ENCODE measurements at places on chromosomes 5 and 9. TPM values are rescaled to one million over a fixed set of nuclear protein-coding genes. Genes with fewer than 3 reads are reported as not detected.

DNA sequence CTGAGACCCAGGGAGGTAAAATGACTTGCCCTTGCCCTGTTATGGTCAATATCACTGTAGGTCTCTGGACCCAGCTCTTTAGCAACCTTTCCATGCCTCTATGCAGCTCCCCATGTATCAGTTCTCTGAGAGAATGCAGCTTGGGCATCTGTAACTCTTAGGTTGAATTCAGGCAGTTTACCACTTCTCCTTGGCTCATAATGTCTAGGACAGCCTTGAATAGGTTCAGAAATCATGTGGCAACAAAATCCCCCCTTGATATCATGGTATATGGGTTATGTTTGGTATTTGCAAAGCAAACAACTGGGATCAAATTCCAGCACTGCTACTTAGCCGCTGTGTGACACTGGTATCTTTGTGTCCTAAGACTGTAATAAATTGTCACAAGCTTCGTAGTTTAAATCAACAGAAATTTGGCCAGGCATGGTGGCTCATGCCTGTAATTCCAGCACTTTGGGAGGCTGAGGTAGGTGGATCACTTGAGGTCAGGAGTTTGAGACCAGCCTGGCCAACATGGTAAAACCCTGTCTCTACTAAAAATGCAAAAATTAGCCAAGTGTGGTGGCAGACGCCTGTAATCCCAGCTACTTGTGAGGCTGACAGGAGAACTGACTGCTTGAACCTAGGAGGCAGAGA is 10.7 kb upstream of the SUB1 start:
- no peak overlapping the region for H3K4me3 ChIP-seq
- no peak overlapping the region for H3K27ac ChIP-seq
- no peaks in the 10 kb centered on the region for H3K27me3 ChIP-seq
- H3K4me1 ChIP-seq: no peaks in the 10 kb centered on the region

Gene STPG3
- not detected for polyA plus RNA-seq

GRCh38 chr5:168985454-168985853 is 315.5 kb downstream of the SLIT3 start:
- H3K4me3 ChIP-seq: no peak overlapping the region
- peaks cover 2% of the 10 kb centered on the region for H3K36me3 ChIP-seq
- H3K4me1 ChIP-seq: peaks cover 48% of the 10 kb centered on the region
- no peaks in the 10 kb centered on the region for H3K27me3 ChIP-seq
- no peak for DNase-seq
- no peak overlapping the region for H3K27ac ChIP-seq

Gene ANKRD18A
- 0.02 TPM for polyA plus RNA-seq

DNA sequence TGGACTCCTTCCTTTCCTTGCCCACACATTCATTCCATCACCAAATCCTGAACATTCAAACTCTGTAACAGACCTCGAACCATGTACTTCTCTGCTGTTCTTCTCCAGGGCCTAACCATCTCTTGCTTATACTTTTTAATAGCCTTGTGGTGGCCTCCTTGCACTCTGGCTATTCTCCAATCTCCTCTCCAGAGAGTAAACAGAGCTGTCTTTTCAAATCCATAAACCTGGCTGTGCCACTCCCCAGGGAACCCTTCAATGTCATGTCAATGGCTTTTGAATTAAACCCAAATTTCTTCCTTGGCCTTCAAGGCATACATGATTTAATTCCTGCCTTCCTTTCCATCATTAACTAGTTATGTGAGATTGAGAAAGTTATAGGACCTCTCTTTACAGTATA is 277.6 kb upstream of the EFNA5 start:
- H3K4me1 ChIP-seq: peaks cover 12% of the 10 kb centered on the region
- H3K4me3 ChIP-seq: no peak overlapping the region
- no peaks in the 10 kb centered on the region for H3K36me3 ChIP-seq
- H3K27me3 ChIP-seq: no peaks in the 10 kb centered on the region

DNA sequence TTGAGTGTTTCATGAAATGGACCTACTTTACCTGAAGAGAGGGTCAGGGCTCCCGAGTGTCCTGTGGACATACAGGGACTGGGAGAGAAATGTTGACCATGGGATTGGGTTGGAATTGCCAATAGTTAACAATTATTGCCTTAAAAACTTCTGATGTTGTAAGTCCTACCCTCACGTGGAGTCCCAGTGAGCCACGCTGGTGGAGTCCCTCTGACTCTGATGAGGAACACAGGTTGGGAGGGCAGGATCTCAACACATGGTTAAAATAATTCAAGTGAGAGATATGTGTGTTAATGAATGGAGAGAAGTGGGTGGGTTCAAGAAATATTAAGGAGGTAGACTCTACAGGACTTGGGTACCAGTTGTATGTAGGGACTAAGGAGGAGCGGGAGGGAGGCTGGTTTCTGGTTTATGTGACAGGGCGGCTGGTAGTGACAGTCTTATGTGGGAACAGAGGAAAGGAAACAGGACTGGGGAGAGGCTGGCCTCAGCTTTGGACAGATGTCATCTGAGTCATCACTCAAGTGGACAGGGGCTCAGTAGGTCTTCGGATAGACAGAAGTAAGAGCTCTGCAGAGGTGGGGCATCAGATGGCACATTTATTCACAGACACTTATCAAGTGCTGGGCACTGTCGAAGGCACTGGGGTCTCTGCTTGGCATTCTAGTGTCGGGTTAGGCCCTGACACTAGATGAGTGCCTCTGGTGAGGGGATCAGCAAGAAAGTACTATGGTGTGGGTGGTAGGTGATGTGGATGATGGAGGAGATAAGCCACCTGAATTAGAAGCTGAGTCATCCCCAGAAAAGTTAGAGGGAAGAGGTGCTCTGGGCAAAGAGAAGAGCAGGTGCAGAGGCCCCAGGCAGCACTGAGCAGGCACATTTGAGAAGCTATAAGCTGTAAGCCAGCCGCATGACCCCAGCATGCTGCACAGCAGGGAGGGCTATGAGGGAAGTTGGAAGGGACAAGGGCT is 27.2 kb downstream of the MAML1 start:
- peak; percentile 9 for DNase-seq
- H3K27ac ChIP-seq: no peak overlapping the region
- H3K36me3 ChIP-seq: no peaks in the 10 kb centered on the region
- H3K4me1 ChIP-seq: peaks cover 26% of the 10 kb centered on the region

DNA sequence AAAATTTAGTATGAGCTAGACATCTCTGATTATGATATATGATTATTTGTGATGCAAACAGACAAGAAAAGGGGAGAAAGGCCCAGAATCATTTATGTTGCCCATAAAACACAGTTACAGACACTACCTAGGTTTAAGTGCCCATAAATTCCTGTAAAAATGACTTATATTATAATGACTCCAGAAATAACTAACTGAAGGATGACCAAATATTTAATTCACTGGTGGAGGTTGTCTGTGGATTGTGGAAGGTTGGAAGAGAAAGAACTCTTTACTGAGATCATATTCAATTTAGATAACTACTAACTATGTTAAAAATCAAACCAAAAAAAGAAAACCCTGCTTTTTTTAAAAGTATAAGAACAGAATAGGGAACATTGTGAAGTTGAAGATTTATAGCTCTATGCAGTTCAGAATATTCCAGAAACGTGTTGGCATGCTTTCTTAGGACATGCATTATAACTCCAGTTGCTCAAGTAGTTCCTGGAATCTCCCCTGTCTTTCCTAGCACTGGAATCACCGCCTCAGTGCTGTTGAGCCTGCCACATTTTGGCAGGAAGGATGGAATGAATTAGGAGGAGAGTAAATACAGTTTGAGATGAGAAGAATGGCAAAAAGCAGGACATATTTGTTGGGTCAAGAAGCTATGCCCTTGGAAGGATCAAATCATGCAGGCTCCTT is 72.0 kb upstream of the PAPPA start:
- H3K27me3 ChIP-seq: no peaks in the 10 kb centered on the region
- H3K4me1 ChIP-seq: no peaks in the 10 kb centered on the region
- no peak for DNase-seq
- no peak overlapping the region for H3K4me3 ChIP-seq

Gene CDKN2B-AS1
- polyA plus RNA-seq: 0.25 TPM

DNA sequence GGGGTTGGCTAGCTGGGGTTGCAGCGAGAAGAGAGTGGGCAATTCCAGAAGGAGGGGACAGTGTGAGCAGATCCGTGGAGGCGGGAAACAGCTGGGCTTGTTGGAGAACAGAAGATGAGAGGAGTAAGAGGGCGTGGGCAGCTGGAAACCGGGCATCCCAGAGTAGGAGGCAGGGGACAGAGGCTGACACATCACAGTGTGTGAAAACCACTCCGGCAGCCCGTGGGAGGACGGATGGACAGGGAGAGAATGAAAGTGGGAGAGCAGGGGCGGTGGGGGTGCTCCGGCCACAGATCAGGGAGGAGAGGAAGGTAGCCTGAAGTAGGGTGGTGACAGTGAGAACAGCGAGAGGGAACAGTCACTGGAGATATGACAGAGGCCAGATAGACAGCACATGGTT is 8.3 kb upstream of the PSMB7 start:
- no peaks in the 10 kb centered on the region for H3K36me3 ChIP-seq
- no peak overlapping the region for H3K4me3 ChIP-seq
- DNase-seq: no peak
- H3K27ac ChIP-seq: no peak overlapping the region
- no peaks in the 10 kb centered on the region for H3K27me3 ChIP-seq

DNA sequence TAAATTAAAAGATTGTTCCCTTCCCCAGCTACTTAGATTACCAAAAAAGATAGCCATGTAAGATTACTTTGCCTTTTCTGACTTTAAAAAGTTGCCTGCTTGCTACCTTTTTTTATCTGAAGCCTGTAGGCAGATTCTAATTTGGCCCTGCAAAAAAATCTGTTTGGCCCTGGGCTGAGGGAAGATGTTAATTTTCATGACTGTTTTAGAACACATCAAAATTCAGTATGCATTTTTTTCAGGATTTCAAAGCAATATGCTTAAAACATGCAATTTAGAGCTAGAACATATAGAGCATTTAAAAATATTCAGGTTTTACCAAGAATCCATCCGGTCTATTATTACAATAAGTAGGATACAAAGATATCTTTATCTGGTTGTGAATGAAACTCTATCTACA is 563.6 kb downstream of the NR2F1-AS1 start:
- no peak overlapping the region for H3K4me3 ChIP-seq
- no peak overlapping the region for H3K27ac ChIP-seq
- H3K27me3 ChIP-seq: no peaks in the 10 kb centered on the region
- DNase-seq: no peak

- no peak overlapping the region for H3K4me3 ChIP-seq
- H3K27me3 ChIP-seq: no peaks in the 10 kb centered on the region
- no peak for DNase-seq
- no peak overlapping the region for H3K27ac ChIP-seq
- peaks cover 2% of the 10 kb centered on the region for H3K4me1 ChIP-seq
- no peaks in the 10 kb centered on the region for H3K36me3 ChIP-seq
Measured at GRCh38 chr5:72507907-72508238, 663 bp upstream of the ZNF366 start.

DNA sequence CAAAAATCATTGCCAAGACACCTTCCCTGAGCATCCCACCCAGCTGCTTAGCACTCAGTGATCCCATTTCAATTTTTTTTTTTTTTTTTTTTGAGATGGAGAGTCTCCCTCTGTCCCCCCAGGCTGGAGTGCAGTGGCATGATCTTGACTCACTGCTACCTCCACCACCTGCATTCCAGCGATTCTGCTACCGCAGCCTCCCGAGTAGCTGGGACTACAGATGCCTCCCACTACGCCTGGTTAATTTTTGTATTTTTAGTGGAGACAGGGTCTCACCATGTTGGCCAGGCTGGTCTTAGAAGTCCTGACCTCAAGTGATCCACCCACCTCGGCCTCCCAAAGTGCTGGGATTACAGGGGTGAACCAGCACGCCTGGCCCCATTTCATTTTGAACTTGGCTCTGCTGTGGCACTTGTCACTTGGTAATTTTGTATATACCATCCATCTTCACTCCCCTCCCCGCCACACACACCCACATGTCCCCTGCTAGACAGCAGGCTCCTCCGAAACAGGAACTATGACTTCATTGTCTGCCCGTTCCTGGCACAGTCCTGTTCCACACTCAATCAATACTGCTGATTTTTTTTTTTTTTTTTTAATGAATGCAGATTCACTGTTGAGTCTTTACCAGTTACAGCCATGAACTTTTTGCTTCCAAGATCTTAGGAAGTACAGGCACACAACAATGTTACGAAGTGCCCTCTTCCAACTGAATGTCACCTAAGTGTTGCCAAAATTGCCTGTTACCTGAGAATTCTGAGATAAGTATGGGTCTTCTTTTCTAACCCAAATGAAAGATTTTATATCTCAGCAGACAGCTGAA is 17.3 kb upstream of the ZBTB34 start:
- no peak for DNase-seq
- H3K36me3 ChIP-seq: no peaks in the 10 kb centered on the region
- H3K27me3 ChIP-seq: no peaks in the 10 kb centered on the region
- no peak overlapping the region for H3K4me3 ChIP-seq
- H3K27ac ChIP-seq: peak overlapping the region; percentile 65

Gene PCDHB15
- polyA plus RNA-seq: 0.99 TPM

Gene ANKRD20A1
- not detected for polyA plus RNA-seq

DNA sequence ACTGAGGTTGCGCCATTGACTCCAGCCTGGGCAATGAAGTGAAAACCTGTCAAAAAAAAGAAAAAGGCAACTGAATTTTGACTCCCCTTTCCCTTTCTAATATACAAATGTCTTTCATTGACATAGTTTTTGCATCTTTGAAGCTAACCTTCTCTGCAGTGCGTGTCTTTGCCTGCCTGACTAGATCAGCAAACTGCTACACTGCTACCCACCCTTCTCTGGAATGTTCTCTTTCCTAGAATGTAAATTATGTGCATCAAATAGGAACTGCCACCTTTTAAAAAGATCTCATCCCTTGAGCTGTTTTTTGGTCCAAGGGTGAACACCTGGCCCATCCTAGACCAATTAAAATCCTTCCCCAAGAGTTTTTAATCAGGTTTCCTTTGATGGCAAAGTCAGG is 127.6 kb downstream of the SLC28A3 start:
- no peak overlapping the region for H3K27ac ChIP-seq
- no peaks in the 10 kb centered on the region for H3K27me3 ChIP-seq
- H3K4me1 ChIP-seq: no peaks in the 10 kb centered on the region
- no peaks in the 10 kb centered on the region for H3K36me3 ChIP-seq
- DNase-seq: no peak
- no peak overlapping the region for H3K4me3 ChIP-seq

GRCh38 chr5:55699041-55699688 is 13.0 kb downstream of the SLC38A9 start:
- H3K4me1 ChIP-seq: no peaks in the 10 kb centered on the region
- no peaks in the 10 kb centered on the region for H3K27me3 ChIP-seq
- no peak overlapping the region for H3K27ac ChIP-seq
- no peak overlapping the region for H3K4me3 ChIP-seq

DNA sequence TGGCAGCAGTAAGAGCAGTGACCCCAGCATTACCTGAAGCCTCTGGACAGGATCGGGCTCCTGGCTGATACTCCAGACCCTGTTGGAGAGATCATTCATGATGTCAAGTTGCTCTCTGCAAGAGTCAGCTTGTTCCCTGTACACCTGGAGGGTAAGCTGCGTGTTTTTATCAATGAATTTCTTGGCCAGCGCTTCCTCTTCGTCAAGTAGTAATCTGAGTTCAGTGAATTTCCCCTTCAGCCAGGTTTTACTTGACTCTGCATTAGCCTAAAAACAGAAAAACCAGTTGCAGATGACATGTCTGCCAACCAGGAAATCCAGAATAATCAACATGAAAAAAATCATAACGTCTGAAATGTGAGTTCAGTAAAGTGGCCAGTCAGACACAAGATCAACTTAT is 19.1 kb downstream of the TRIM14 start:
- no peak for DNase-seq
- no peaks in the 10 kb centered on the region for H3K27me3 ChIP-seq
- no peaks in the 10 kb centered on the region for H3K36me3 ChIP-seq
- H3K4me3 ChIP-seq: no peak overlapping the region

- no peaks in the 10 kb centered on the region for H3K27me3 ChIP-seq
- H3K27ac ChIP-seq: peak overlapping the region; percentile 5
- H3K36me3 ChIP-seq: peaks cover 48% of the 10 kb centered on the region
- H3K4me3 ChIP-seq: no peak overlapping the region
Measured at GRCh38 chr5:40826489-40827187, 8.4 kb downstream of the RPL37 start.
